ENCODE measurements at places on chromosomes 13 and 19.

GRCh38 chr19:32358321-32358720 is 12.9 kb downstream of the ZNF507 start:
- DNase-seq = no peak

DNA sequence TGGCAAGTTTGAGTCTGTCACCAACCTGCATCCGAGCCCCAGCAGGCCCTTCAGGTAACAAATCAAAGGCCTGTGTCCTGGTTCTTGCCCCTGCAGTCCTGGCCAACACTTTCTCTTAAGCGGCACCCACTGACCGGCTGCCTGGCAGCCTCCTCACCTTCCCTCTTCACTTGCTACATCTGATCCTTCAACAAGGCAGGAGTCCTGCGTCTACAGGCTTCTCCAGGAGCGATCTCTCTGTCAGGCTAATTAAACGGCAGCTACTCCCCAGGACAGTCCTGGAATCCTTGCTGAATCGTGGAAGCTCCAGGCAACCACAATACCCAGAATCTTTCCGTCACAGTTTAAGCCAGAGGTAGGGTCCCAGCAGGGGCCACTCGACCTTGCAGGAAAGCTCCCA is 41.1 kb upstream of the GAS6 start:
- no peak for DNase-seq

DNA sequence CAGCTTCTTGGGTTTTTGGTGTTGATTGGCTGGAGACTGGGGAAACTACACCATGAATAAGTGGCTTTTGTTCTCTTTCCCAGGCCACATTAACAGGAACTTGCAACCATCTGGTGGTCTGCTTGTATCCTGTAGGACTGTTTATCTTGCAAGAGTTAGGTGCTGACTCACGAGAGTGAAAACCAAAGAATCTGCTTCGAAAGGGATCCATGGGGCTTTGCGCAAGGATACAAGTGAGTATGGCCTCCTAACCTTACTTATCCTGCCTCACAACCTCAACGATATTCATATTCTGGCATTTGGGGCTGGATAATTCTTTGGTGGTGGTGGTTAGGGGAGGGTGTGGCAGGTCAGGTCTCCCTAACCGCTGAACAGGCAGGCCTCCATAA is 4.7 kb upstream of the SIGLECL1 start:
- no peak for DNase-seq

DNA sequence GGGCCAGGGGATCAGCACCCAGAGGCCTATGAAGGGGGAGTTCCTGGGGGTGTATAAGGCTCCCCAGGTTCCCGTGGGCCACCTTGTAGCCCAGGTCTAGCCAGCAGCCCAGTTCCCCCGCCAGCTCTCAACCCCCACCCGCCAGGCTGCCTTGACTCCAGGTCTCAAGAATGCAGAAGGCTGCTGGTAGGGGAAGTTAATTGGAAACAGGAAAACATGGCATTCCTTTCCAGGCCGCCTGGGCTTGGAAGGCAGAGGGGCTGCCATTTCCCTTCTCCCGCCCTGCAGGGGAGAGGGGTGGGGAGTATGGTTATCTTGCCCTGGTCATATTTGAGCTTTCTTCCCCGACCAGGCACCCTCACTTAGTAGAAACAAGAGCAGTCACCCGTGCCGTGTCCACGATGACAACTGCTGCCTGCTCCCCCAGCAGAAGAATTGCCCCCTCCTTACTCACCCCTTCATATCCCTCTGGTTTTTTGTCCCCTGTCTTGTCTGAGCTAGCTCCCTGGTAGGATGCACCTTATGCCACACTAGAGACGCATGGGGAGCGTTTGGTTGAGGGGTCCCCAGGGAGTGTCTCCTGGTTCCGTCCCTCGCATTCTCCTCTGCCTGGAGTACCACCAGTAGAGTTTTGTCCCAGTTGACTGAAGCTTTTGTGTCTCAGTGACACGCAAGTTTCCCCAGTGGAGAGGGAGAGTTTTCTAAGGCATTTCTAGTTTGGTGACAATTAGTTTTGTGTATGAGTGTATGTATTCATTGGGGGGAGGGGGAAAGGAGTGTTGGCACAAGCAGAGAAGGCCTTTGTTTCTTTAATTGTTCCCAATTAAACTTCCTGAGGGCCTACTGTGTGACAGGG is 4.5 kb downstream of the BICRA start:
- no peak for DNase-seq

DNA sequence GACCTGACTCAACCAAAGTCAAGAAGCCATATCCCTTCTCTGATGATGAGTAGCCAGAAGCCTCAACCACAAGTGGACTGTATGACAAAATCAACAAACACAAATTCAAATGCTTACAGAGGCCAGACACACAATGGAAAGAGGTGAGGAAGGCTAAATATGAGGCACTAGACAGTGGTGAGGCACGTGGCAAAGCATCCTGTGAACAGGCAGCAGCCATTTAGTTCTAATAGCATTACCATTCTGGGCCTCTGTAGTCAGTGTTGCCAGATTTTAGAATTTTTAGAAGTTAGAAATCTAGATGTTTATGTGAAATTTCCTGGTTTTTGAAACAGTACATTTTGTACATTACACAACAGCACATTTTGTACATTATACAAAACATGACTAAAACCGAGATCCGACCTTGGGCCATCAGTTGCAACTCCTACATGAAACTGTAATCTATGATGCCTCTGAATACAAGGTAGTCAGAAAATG is 403.3 kb downstream of the COG6 start:
- peak; percentile 61 for DNase-seq

- no peak for DNase-seq
Measured at GRCh38 chr19:52670046-52670445, 31.9 kb upstream of the ZNF83 start.

GRCh38 chr13:66657165-66657881 is 572.8 kb downstream of the PCDH9 start:
- DNase-seq = no peak

DNA sequence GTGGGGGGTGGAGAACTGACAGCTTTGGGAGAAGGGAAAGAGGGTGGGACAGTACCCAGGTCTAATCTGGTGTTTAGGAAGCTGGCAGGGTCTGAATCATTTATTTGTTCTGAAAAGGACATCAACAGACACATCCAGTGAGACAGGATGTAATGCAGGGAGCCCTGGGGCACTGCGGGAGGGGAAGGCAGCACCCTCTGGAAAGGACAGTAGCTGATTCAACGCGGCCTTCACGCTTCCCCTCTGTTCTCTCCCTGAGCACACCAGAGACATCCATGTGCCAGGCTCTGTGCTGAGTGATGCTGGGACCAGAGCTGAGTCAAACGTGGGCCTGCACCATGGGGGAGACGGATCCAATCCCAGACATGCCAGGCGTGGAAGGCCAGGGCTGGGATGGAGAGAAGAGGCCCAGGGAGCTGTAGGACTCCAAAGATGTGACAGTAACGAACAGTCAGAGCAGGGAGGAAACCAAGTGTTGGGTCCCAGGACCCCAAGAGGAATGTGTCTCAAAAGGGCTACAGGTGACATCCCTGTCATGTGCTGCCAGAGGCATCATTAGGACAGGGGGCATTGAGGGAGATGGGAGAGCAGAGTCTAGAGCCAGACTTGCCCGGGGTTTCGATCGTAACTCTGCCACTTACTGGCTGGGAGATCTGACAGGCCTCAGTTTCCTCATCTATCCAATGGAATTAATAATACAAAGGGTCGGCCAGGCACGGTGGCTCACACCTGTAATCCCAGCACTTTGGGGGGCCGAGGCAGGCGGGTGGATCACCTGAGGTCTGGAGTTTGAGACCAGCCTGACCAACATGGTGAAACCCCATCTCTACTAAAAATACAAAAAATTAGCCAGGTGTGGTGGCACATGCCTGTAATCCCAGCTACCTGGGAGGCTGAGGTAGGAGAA is 1.7 kb downstream of the ETFB start:
- no peak for DNase-seq

DNA sequence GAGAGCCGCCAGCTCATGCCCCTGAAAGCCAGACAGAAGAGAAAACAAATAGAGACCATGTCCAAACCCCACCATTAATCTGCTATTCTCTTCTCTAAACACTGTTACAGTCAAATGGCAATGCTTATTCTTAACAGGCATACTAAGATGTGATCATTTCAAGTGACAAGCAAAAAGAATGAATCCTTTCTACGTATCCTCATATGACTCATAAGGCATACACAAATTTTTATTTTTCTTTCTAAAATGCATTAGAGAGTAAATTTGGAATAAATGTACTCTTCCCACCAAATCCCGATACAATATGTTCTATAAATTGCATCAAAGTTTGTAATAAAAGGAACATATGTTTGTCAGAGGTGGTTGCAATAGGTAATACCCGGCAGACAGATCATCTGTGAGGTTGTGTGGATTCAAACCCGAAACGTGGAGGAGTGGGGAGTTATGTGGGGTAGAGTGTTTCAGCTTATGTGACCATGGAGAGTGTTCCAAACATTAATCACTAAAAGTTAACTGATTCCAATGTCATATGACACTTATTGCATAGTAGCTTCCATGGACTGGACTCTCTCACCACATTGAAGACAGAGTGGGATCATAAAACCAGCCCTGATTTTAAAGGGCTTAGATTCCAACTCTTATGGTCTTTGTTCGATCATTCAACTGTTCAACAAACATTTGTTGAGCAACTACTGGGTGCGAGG is 213.1 kb downstream of the DCLK1 start:
- DNase-seq = no peak

DNA sequence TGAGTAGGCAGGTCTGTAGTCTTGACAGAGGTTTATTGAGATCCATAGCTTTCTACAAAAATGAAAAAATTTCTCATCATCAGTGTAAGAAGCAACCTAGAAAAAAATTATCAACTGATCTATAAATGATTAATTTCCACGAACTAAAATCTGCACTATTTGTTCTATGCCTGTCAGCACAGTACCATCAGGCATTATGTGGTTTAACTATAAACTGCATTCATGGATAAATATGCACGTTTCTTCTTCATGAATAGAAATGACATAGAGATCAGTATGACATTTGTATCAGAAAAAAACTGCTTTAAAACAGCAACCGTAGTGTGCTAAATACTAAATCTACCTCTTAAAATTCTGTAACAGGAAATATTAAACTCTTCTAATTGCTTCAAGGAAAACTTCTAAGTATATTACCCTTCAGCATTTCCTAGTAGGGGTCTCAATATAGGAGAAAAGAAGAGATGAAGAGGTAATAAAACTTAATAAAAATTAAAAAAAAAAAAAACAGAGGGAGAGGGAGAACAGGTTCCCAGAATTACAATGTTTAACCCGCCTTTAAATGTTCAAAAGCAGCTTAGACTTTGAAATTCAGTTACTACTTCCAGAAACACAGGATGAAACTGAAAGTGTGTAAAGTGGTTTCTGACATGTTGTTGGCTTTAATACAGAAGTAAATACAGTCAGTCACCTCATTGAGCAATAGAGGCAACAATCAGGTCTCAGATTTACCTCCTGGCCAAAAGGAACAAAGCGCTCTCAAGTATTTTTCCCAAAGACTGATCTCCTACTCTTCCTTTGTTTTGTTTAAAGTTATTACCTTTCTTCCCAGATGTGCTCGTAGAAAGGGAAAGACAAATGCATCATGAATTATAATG is 144.4 kb downstream of the DIAPH3 start:
- DNase-seq = peak; percentile 17

DNA sequence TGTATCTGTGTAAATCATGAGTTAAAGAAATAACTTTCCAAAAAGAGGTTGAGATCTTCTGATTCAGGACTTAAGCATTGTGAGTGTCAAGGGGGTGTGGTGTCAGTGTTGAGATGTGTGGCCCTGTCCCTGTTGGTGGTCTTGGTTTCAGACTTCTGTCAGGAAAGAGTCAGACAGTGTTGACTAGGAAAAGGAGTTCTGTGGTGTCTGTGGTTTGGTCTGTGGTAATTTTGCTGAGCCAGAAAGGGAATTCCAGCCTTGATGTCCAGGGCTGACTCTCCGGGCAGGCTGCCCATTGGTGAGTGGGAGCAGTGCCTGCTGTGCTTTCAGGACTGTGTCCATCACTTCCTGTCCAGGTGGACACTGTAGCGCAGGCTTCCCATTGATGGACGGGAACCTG is 39.8 kb upstream of the IGFL4 start:
- DNase-seq = no peak

GRCh38 chr13:113233101-113233500 is 23.7 kb downstream of the CUL4A start:
- DNase-seq = no peak

DNA sequence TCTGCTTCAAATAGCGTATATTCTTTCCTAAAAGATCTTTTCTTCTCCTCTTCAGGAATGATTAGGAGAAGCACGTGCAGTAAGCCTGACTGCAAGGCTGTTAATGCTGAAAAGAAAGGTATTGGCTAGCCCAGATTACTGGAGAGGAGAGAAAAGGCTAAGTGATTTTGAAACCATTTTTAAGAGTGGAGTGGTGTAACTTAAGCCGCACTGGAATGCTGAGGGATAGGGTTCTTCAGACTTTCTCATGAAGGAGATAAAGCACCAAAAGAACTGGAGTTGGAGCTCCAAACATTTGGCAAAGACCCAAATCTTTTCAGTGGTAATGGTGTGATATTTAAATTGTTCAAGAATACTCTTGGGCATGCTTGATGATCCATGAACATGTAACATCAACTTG is 388.3 kb downstream of the COG6 start:
- DNase-seq = no peak

GRCh38 chr19:52336791-52337381 is 843 bp downstream of the ZNF610 start:
- DNase-seq = no peak

GRCh38 chr19:1470305-1471009 is 8.6 kb downstream of the C19orf25 start:
- no peak for DNase-seq

GRCh38 chr19:18789422-18789869 is 1.7 kb downstream of the COMP start:
- DNase-seq = no peak

GRCh38 chr13:33369073-33369472 is 83.5 kb upstream of the STARD13 start:
- DNase-seq = no peak

DNA sequence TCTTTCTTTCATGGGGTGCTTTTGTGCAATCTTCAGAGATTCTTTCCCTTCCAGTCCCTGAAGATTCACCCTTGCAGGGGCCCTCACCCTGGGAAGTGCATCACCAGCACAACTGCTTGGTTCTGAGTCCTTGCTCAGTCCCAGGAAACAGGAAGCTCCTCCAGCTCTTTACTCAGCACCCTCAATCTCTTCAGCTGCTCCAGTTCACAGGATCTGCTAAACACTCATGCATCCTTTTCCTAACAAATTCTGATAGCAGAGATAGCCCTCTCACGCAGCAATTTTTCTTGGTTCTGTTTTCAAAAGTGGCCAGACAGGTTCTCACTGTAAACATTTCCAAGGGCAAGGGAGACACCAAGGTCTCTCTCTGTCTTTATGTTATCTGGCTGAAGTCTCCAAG is 823.1 kb downstream of the LIG4 start:
- no peak for DNase-seq

GRCh38 chr13:26760832-26761582 is 421 bp upstream of the GPR12 start:
- DNase-seq = no peak
